M059J (cell line): ENCODE measurements at places on chromosomes 16 and 17. TPM values are rescaled to one million over a fixed set of nuclear protein-coding genes. Genes with fewer than 3 reads are reported as not detected.

DNA sequence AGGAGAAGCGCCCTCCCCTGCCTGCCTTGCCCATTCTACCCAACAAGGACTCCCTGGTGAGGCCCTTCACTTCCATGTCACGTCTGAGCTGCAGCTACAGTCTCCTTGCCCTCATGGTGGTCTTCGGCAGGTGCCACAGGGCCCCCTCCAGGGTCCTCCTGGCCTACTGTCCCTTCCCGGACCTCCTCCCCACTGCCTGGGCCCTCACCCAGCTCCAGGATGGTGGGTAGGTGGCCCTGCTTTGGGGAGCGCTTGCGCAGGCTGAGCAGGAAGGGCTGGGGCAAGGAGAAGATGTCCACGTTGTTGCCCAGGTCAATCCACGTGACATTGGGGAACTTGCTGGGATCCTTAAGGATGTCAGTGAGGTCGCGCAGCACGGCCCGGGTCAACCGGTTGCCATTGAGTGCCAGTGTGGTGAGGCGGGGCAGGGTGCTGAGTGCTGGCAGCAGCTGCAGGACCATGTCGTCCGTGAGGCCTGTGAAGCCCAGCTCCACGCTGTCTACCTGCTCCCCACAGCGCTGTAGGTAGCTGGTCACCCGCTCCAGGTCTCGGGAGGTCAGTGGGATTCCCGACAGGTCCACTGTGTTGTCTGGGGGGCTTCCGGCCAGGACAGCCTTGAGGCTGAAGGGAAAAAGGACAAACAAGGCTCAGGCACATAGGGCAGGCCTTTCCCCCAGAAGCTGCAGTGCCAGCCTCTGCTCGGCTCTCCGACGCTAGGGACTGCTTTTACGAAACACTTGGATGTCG, 28.3 kb downstream of the TRPV2 start:
- DNase-seq, result no peak

GRCh38 chr16:2473999-2474876, 689 bp upstream of the TBC1D24 start:
- DNase-seq, result peak; percentile 47

- peak; percentile 45 for DNase-seq
Measured at GRCh38 chr17:76969598-76970172, 101.5 kb downstream of the MGAT5B start.

DNA sequence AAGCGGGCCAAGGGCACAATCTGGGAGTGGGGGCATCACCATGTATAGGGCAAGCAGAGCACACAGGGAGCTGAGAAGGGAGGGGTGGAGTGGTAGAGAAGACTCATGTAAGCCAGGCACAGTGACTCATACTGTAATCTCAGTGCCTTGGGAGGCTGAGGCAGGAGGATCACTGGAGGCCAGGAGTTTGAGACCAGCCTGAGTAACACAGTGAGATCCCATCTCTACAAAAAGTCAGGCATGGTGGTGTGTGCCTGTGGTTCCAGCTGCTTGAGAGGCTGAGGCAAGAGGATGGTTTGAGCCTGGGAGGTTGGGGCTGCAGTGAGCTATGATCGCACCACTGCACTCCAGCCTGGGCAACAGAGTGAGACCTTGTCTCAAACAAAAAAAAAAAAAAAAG, 40.8 kb downstream of the ARHGAP27 start:
- no peak for DNase-seq

GRCh38 chr16:53605356-53605755, 98.3 kb downstream of the RPGRIP1L start:
- no peak for DNase-seq

- peak; percentile 72 for DNase-seq
Measured at GRCh38 chr16:30377812-30378235, 3.2 kb downstream of the MYL11 start.

GRCh38 chr17:66764506-66764905, 70.4 kb upstream of the CACNG5 start:
- DNase-seq, result no peak

DNA sequence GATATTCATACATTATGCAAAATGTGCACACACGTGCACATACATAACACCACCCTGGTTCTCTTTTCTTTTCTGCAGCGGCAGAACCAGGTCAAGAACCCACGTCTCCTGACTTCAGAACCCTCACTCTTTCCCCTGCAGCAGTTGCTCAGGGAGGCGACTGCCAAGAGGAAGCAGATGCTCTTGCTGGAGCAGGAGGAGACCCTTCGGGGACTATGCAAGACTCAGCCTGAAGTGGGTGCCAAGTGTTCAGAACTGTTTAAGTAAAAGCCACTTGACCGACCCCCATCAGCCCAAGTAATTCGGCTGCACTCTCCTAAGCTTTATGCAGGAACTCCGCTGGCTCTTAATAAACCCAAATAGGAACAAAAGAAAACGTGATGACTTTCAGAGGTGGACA, 193.8 kb downstream of the SLC39A11 start:
- DNase-seq, result no peak

DNA sequence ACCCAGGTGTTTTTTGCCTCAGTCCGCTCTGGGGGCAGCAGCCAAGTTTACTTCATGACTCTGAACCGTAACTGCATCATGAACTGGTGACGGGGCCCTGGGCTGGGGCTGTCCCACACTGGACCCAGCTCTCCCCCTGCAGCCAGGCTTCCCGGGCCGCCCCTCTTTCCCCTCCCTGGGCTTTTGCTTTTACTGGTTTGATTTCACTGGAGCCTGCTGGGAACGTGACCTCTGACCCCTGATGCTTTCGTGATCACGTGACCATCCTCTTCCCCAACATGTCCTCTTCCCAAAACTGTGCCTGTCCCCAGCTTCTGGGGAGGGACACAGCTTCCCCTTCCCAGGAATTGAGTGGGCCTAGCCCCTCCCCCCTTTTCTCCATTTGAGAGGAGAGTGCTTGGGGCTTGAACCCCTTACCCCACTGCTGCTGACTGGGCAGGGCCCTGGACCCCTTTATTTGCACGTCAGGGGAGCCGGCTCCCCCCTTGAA, 2.1 kb upstream of the C17orf107 start:
- DNase-seq, result no peak

DNA sequence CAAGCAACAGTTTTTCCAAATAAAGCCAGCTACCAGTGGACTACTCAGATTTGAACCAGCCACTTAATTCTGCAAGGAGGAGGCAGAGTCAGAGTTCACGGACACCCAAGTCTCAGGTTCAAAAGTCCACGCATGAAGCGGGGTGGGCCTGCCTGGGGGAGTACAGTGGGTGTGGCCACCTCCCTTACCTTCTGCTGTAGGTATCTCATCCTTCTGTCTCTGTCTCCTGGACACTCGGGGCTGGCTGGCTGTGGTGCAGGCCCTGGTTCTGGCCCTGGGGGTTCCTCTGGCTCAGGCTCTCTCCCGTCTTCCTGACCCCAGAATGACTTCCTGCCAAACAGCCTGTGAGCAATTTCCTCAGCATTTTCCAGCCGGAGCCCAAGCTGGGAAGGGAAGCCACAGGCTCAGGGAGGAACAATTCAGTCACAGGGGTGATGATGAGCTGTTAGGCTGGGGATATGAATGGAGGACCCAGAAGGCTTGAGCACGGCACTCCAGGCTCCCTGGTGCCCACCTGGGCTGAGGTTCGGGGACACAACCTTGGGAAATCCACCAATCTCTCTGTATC, 101.9 kb downstream of the LITAF start:
- peak; percentile 79 for DNase-seq

DNA sequence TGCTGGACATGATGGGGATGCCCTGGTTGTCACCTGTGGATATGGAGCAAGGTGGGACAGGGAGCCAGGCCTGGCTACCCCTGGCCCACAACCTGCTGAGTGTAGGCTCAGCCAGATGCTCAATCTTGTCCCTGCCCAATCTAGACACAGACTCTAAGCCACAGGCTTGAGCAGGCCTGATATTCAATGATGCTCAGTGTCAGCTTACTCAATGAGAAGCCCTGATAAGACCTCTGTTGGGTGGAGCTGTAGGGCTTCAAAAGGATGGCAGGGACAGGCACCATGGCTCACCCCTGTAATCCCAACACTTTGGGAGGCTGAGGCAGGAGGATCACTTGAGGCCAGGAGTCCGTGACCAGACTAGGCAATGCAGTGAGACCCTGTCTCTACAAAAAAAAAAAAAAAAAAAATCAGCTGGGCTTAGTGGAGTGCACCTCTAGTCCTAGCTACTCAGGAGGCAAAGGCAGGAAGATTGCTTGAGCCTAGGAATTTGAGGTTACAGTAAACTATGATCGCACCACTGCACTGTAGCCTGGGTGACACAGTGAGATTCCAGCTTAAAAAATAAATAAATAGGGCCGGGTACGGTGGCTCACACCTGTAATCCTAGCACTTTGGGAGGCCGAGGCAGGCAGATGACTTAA, 3.4 kb downstream of the LCAT start:
- DNase-seq, result no peak

DNA sequence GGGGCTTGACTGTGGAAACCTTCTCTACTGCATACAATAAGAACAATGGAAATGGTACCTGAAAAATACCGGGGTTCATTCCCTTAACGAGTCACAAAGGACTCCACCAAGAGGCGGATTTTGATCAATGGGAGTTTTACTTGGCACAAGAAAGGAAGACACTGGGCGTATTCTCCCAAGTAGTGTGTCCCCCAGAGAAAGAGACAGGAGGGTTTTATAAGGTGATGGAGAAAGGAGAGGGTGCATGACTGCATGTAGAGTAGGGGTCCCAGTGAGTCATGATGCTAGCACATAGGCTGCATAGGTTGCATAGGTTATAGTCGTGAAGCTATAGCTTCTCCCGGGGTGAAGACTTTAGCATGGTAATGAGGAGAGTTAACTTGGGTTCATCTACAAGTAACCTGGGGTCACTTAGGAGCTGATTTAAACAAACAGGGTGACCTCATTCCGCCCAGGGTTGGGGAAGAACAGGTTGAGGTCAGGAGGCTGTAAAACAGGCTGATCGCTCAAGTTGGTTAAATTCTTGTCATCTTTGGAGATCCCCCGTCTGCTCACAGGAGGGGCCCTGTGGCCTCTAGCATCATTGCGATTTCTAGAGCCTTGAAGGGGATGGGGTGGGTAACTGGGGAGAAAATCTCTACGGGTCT, 1.5 kb downstream of the MPV17L start:
- DNase-seq, result no peak

DNA sequence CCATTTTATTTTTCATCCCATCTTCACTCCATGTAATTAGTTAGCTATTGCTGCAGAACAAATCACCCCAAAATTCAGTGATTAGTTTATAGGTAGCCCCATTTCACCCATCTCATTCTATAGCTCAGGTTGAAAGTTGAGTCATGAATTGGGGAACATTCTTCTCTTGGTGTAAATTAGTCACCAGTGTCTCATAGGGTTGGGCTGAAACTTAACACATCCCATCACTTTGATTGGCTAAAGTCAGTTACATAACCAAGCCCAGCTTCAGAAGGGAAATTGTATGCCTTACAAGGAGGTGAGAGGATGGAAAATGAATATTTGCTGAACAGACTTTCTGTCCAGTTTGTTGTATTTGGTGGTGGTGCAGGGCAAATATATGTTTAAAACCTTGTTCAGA, 477.5 kb downstream of the WWOX start:
- DNase-seq, result no peak

- DNase-seq, result no peak
Measured at GRCh38 chr17:41565338-41565737, 6.5 kb downstream of the KRT9 start.

- no peak for DNase-seq
Measured at GRCh38 chr17:19744492-19744891, 3.6 kb downstream of the ALDH3A1 start.

DNA sequence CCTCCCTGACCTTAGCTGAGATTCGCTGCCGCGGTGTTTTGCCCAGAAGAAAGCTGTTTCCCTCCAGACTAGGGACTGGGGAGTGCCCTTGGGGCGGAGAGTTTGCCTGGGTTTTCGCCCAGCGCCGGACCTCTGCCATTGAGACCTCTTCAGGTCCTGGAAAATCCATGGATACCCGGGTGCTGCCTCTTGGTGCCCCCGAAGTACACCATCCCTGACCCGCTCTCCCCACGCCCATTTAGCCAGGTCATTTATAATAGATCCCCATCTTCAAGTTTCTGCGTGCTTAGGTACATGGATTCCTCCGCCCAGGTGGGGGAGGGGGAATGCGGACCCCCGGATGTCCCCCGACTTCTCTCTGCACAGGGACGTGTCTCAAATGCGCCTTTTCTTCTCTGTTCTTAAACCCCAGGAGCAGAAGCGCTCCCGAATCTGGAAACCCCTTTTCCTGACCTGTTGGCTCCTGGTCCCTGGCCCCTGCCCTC, 15.0 kb upstream of the CBX8 start:
- no peak for DNase-seq

DNA sequence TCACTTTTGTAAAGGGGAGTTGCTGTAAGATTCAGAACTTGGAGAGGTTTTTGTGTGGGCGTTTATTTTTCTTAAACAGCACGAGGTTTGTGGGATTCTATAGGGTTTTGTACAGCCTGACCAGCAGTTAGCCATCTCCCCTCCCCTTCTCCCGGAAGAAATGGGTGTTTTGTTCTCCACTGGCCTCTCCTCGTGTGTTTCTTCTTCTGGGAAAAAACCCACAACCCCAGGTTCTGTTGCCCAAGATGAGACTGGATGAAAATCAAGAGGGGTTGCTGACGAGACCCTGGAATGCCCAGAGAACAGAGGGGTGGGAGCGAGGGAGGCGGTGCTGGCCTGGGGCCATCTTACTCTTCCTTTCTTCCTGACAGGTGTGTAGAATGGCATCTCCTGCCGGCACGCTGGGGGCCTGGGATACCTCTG, 186.1 kb downstream of the MSI2 start:
- DNase-seq, result no peak

DNA sequence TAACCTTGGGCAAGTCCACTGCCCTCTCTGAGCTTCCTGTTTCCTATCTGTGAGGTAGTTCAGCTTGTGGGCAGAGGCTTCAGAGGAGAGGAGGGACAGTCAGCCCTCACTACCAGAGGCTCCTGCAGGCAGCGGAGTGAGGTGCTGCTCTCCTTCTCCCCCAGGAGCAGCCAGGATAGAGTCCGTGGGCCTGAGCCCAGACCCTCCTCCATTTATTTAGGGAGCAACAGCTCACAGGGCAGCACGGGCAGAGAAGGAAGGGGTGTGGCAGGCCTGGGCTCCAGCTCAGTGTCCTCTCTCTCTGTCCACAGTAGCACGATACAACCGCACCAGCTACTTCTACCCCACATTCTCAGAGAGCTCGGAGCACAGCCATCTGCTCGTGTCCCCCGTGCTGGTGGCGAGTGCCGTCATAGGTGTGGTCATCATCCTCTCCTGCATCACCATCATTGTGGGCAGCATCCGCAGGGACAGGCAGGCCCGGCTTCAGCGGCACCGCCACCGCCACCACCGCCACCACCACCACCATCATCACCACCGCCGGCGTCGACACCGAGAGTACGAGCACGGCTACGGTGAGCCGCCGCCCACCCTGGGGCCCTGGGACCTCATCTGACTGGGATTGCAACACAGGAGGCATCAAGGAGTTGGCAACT, 42.3 kb downstream of the BEAN1 start:
- DNase-seq, result no peak

Gene SBK1
- 0.07 TPM in 1 of 2 replicates, not detected in the other for total RNA-seq

Gene GTF3C1
- total RNA-seq, result 42.5 and 74.6 TPM in 2 replicates

Gene JPT2
- 126 and 168 TPM in 2 replicates for total RNA-seq

Gene IRF8
- 0.42 and 0.54 TPM in 2 replicates for total RNA-seq

Gene FAM171A2
- 1.4 and 5.2 TPM in 2 replicates for total RNA-seq

Gene HSD11B2
- total RNA-seq, result 0.25 and 0.30 TPM in 2 replicates

Gene AXIN1
- total RNA-seq, result 6.6 and 15.5 TPM in 2 replicates

Gene SDR42E1
- 0.64 and 1.3 TPM in 2 replicates for total RNA-seq

Gene ZNF598
- 21.3 and 23.9 TPM in 2 replicates for total RNA-seq

Gene KRT33B
- 1.3 TPM in 1 of 2 replicates, not detected in the other for total RNA-seq

Gene CISD3
- total RNA-seq, result 4.7 and 5.9 TPM in 2 replicates

Gene C1QTNF8
- not detected in 2 replicates for total RNA-seq

Gene PRR35
- total RNA-seq, result not detected in 2 replicates

Gene HEATR9
- not detected in 2 replicates for total RNA-seq

Gene HAS3
- total RNA-seq, result 0.20 and 1.3 TPM in 2 replicates

Gene GDPD3
- 0.52 and 1.8 TPM in 2 replicates for total RNA-seq

Gene HNF1B
- not detected in 2 replicates for total RNA-seq
